ENCODE measurements at places on chromosomes 4 and X. TPM values are rescaled to one million over a fixed set of nuclear protein-coding genes. Genes with fewer than 3 reads are reported as not detected.

DGAT2L6 gene
- total RNA-seq: not detected

ATP1B4 gene
- total RNA-seq: not detected

FAM149A gene
- total RNA-seq: 38.2 TPM

- peak; percentile 26 for DNase-seq
Observed at GRCh38 chrX:123817288-123817894, 42.5 kb upstream of the XIAP start.

GRCh38 chrX:16465081-16465876, 184.7 kb upstream of the S100G start:
- DNase-seq: no peak

- no peak for DNase-seq
Observed at GRCh38 chr4:117467404-117467803, 382.0 kb upstream of the TRAM1L1 start.

GRCh38 chr4:86565651-86566050, 28.5 kb upstream of the PTPN13 start:
- DNase-seq: no peak

DNA sequence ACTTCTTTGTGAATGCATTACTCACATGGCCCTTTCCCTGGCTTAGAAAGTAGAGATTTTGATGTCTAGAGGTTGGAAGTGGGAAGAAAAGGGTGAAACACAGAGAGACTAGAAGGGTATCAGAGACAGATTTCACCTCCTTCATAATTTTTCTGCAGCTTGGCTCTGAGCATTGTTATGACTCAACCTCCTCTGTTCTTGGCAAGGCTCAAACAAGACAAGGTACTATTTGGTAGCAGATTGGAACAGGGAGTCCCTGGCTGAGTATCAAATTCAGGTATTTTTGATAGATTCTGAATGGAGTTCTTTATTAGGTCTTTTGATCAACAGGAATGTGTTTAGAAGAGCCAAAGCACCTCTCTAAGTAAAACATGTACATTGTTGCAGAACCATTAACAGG, 146.3 kb upstream of the CHRDL1 start:
- DNase-seq: no peak

GRCh38 chr4:21555083-21555482, 393.5 kb downstream of the KCNIP4 start:
- no peak for DNase-seq

DNA sequence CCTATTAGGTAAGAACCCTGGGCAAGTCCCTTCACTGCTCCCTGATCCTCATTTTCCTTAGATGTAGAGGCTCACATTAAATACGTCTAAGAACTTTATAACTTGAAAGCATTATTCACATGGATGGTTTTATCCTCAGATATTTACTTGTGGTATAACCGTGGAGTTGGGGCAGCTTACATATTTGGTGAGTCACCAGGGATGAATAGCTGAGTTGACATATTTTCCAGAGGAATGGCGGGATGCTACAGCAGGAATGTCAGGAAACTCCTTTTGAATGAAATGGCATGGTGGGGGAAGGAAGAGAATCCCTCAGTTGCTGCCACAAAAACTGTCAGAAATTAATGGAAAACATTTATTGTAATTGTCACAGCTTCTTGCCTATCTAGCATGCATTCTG, 165.3 kb upstream of the RPS6KA3 start:
- no peak for DNase-seq

GRCh38 chr4:84050015-84050414, 449.1 kb downstream of the NKX6-1 start:
- DNase-seq: peak; percentile 18
